ENCODE measurements at places on chromosomes 3 and 15.
A peak's percentile ranks its signal among the peaks of the same experiment; 100 is the strongest.

- DNase-seq = no peak
These were observed 176.1 kb upstream of the CDIN1 start for GRCh38 chr15:36403351-36403750.

DNA sequence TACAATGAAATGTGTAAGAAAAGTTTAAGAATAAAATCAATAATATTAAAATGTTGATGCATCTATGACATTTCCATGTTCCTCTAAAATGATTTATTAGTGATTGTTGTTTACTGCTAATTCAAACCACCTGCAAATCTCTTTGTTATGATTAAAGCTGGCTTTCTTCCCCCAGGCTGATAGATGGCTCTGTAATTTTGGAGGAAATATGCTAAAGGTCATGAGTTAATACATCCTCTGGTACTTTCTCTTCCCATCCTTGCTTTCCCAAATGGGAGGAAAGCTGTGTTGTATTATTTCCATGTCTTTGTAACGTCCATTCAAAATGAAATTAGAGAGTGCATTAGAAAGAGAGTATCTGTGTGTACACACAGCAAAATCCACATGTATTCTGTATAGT is 139.5 kb upstream of the TMCO5A start:
- DNase-seq = no peak

DNA sequence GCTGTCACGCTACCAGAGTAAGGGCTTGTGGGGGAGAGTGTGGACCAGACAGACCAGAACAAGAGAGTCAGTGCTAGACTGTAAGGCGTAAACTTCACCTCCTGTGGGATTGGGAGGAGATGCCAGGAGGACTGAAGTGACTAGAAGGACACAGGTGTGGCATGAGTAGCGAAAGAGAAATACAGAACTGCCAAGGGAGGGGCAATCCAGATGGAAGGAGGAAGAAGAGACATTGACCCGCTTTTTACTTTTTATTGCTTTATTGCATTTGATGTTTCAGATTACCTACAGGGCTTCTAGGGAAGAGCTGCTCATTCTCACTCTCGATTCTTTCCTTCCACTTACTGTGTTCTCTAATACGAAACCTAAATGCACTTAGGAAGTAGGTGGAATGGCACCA is 2.1 kb downstream of the POGLUT1 start:
- DNase-seq = no peak

- DNase-seq = no peak
These were observed 141.0 kb upstream of the ARHGEF26 start for GRCh38 chr3:153980252-153980590.

GRCh38 chr3:106609666-106610301 is 741.0 kb upstream of the CBLB start:
- peak; percentile 44 for DNase-seq

Data from right kidney (tissue), 9 donors.